Kidney epithelial cell (primary cell): ENCODE measurements at places on chromosomes 12 and 14.

DNA sequence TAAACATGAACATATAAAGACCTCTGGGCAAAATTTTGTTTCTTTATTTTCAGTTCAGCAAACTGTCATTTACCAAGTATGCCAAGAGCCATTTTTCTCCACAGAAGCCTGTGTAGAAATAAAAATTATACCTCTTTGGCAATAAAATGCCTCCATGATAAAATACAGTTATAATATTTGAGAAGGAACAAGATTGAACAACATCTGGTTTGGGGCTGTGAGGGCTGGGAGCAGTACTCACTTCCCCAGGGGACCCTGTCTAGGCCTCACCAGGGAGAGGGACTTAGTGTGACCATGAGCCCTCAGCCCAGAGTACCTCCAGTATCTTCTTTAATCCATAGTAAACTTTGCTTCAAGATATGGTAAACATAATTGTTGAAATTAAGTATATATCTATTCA is 65.1 kb downstream of the DAAM1 start:
- no peak for DNase-seq

DNA sequence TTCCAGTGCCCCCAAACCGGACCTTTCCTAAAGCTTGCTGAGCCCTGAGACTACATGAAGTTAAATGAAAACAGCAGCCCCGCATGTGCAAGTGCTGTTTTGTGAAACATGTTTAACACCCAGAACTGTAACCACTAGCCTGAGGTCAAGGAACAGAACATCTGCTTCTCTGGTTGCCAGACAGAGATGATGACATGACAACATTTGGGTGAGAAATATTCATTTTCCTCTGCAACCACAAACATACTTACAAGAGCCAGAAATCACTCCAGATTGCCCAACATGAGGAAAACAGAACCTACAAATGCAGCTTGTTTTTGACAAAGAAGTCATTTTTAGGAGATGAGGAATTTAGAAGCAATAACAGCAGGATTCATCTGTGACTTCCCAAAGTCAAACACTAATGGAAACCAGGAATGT is 110.4 kb downstream of the BCAT1 start:
- DNase-seq, result no peak

DNA sequence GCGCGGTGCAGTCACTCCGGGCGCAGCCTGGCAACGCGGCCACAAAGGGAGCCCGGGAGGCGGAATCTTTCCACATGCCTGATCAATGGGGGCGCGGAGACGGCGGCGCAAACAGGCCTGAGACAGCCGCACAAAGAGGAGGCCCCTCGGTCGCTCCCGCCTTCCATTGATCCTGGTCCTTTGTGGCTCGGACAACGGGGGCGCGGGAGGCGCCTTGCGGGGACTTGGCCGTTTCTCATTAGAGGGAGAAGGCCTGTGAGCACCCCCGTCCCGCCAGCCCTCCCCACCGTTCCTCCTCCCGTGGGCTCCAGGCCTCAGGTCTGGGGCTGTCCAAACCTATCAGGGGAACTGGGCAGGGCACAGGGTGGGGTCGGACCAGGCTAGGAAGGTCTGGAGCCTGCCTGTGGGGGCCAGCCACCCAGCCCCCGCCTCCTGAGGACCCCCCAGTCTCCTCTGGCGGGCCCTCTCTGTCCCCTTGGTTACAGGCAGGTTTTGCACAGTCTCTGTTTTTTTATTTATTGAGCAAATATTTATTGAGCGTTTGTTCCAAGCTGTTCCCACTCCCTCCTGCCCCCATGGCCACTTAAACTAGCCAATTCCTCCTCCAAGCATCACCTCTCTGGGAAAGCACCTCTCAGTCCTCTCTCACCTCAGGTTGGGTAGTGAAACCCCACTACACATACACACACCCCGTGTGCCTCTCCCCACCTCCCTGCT is 29.0 kb upstream of the MSI1 start:
- no peak for DNase-seq

GRCh38 chr14:103716899-103717411 is 1.3 kb downstream of the ZFYVE21 start:
- DNase-seq, result no peak

DNA sequence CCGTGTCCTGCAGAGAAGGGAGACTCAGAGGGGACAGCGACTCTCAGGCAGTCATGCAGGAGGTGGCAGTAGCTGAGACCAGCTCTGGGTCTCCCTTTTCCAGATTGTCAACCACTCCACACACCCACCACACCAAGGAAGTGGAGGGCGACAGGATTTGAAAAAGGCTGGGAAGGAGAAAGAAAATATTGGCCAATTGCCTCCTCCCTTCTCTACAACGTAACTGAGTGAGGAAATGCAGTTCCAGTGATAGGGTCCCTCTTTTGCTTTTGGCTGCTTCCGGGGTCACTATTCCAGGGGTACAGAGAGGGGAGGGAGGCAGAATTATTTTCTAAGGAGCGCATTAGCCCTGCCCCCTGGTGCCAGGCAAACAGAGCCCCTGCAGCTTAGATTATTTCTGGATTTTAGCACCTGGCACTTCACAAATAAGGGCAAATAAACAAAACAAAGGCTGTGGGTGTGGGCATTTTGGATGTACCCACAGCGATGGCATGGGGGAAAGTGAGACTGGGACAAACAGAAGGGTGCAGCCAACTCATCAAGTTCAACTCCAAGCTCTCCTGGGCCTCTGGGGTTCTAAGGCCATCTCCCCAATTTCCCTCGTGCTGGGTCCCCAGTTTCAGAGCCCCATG is 20.4 kb downstream of the ASB2 start:
- DNase-seq, result no peak

- no peak for DNase-seq
These were observed 22.1 kb upstream of the CLEC14A start for GRCh38 chr14:38278035-38278434.

- no peak for DNase-seq
These were observed 26.3 kb downstream of the ANAPC5 start for GRCh38 chr12:121325922-121326396.

- peak; percentile 67 for DNase-seq
These were observed 213.5 kb upstream of the SLC38A2 start for GRCh38 chr12:46585854-46586621.

DNA sequence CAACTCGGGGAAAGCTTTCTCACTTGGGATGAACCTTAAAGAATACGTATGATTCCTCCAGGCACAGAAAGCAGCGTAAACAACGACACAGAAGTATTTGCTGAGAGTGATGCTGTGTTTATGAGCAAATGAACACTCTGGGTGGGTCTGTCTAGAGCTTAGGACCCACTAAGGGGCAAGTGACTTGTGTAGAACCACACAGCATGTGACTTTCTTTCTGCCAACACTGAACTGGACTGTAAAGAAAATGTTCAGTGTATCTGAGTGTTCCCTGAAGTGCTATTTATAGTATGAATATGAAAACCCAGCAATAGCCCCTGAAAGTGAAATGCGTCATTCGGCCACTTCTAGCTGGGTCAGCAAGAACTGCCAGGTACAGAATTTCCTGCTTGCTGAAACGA is 78.5 kb downstream of the ST8SIA1 start:
- DNase-seq, result no peak

- no peak for DNase-seq
These were observed 123.9 kb downstream of the PLXNC1 start for GRCh38 chr12:94272280-94272679.

GRCh38 chr12:86727160-86727559 is 471.0 kb upstream of the MGAT4C start:
- no peak for DNase-seq

DNA sequence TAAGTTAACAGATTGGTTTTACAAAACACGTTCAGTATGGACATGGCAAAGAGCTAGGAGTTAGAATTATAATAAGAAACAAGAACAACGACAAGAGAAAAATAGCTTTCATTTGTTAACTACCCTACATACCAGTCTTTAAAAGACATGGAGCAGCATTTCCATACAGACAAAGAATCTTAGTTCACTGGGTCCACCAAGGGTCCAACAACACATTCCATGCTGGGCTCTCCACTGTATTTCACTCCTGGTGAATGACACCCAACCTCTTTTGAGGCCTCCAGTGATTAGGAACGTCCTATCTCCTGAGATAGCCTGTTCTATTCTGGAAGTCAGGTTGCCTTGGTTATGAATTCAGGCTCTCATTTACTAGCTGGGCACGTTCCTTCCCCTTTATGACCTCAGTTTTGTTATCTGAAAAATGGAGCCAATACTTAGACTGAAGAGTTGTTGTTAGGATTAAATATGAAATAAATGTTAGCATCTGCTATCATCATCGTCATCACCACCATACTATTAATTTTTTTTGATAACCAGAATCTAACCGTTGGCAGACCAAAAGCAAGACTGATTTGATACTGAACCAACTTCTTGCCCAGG is 37.7 kb downstream of the C12orf75 start:
- DNase-seq, result no peak

DNA sequence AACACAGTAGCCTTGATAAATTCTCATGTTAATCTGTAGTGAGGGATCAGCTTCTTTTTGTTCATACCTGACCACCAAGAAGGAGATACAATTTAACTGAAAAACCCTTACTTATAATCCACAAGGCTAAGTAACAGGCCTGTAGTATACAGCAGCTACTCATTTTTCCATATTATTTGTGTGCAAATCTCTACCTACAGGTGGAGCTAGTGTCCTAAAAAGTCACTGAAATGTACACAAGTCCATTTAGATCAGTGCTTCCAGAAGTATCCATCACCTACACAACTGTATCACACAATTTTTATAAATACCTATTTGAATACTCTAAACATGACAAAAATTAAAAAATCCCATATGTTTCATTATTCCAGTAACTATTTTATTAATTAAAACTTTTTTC is 173.2 kb downstream of the SLC35F4 start:
- peak; percentile 28 for DNase-seq

DNA sequence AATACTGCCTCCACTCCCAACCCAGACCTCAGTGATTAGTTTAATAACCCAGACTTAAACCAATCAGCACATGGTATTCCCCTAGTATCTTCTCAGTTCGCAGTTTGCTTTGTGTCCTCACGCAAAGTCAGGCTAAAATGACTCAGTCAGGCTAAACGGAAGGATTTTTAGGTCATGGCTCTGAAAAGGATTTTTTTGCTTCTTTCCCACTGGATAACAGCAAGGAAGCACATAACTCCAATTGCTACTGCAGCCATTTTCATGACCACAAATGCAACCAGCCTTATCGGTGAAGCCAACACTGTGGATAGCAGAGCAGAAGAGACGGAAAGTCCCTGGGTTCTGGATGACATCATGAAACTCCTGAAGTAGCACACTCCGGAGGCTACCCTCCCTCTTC is 67.7 kb downstream of the ZC3H14 start:
- peak; percentile 93 for DNase-seq

- no peak for DNase-seq
These were observed 291.6 kb downstream of the AKAP6 start for GRCh38 chr14:32620724-32621123.

DNA sequence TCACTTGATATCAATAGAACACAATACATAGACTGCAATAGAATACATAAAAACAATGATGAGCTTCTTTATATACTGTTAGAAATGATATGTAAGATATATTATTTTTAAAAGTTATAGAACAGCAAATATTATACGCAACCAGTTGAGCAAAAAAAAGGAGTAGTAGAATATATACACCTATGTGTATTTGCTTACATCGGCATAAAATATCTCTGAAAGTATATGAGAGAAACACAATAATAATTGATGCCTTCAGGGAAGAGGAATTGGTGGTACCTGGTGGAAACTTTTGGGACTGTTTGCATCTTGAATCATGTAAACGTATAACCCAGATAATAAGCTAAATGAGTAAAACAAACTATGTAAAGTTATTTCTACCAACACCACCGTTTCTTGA is 418.4 kb upstream of the DCN start:
- no peak for DNase-seq

DNA sequence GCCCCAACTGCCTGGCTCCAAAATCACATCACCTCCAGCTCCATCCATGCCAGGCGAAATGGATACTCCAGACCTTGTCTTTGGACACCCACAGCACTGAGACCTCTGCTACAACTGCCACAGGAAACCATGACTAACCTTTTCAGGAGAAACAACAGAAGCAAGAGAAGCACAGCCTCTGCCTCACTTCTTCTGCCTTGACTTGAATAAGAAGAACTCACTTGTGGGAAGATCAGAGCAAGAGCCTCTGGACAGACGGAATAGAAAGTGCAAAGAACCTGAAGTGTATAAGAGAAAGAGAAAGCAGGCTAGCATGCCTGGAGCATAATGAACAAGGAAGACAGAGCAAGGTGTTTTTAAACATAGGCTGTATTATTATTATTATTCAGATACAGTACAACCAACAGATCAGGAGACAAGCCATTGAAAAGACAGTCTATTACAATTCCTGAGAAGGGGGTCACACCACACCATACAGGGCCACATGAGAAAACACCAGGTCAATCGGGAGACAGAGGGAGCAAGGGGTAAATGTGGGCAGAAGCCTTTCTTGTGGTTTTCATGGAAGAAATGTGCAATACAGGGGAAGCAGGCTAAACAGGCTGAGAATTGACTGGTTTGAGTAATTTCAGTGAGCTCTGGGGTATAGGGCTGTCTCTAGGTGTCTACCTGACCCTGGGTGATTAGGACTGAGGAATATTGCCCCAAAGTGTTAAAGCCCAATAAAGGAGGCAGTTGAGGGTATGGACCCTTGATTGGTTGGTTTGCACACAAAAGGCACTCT is 7.4 kb upstream of the OR10P1 start:
- no peak for DNase-seq
